ENCODE measurements at places on chromosomes 2 and 18.

DNA sequence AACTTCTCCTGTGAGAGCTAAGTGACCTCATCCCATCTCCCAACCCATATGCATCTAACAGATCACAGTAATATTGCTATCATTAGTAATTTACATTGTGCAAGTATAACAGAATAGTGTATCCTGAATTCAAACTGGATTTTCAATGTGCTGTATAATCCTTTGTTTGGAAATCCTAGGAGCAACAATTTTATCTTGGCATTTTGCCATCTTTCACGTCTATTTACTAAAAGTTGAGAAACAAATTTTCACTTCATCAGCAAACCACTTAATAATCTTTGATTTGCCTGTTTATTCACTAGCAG is 3.8 kb downstream of the HNRNPLL start:
- no peak for DNase-seq

- no peak for DNase-seq
Observed at GRCh38 chr2:227474410-227474809, 2.5 kb downstream of the AGFG1 start.

DNA sequence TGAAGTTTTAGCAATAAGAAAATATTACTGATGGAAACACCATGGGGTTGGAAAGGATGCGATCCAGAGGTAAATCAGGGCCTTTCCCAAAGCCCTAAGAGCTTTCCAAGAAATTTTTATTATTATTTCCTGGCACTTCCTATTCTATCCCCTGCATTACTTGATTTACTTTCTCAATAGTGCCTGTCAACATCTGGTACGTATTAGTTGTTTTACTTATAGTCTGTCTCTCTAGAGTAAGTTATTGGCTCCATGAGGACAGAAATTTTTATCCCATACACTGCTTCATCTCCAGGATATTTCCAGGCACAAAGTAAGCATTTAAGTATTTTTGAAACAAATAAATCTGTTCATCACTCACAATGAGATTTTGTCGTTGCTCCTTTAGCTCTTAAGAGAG is 18.1 kb downstream of the PPP4R1 start:
- DNase-seq, result no peak

DNA sequence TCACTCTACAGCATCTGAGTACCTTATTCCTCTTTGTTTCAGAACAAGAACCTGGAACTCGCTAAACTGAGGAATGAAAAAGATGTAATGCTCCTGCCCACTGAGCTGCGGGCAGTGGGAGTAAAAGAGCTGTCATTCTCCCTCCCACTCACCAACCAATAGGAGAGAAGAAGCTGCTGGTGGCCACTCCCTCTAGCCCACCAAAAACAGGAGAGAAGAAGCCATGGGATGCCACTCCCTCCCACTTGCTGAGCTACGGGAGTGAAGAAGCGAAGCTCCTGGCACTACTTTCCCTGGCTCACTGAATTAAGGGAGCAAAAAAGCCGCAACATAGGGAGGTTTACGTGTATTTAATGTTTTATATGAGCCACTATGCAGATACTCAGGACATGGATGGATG is 53.7 kb downstream of the RIT2 start:
- no peak for DNase-seq

DNA sequence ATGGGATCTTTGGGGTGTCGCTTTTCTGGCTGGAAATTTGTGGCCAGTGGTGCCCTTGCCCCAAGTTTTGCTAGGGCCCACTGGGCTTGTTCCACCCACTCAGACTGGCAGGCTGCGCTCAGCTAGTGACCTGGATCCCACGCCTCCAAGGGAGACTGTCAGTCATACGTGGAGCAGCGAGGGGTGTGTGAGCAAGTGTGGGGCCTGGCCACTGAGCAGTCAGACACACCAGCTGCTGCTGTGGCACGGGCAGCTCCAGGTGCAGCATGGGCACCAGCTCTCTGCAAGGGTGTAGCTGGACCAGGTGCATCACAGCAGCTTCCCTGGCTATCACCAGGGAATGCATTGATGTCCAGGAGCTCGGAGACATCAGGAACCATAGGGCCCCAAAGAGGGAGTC is 327.0 kb downstream of the NR4A2 start:
- DNase-seq, result no peak

DNA sequence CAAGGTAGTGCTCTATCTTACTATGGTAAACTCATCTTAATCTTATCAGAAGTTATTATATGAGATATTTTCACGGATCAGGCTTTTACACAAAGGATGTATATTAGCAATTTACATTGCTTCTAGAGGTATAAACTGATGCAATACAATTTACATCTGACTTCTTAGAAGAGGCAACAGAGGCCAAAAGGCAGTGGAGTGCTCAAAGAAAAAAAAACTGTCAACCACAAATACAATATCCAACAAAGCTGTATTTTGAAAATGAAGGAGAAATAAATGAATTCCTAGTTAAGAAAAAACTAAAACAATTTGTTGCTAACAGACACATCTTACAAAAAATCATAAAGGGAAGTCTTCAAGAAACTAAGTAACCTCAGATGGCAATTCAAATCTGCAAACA is 1031.5 kb upstream of the CNTNAP5 start:
- no peak for DNase-seq

- DNase-seq, result peak; percentile 20
Observed at GRCh38 chr18:79438898-79439627, 43.3 kb downstream of the NFATC1 start.

DNA sequence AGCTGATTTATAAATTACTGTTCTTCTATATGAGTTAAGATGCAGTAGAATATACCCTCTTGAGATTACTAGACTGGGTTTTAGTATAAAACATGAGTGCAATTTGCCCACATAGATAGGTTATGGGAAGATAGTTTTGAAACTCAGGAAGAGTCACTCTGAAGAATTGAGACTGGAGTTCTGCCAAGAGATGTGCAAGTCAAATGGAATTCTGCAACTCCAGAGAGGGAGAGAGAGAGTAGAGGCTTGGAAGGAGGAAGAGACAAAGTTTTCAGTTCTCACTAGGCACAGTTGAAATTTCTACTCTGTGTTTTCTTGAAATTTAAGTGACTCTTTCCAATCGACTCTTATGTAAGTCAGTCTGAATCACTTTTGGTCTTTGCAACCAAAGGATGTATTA is 878.8 kb downstream of the TSN start:
- peak; percentile 24 for DNase-seq

- no peak for DNase-seq
Observed at GRCh38 chr2:48601349-48601748, 16.3 kb upstream of the GTF2A1L start.

- DNase-seq, result no peak
Observed at GRCh38 chr2:224517963-224518362, 67.2 kb downstream of the CUL3 start.

- no peak for DNase-seq
Observed at GRCh38 chr18:79926715-79927606, 24.5 kb downstream of the SLC66A2 start.

DNA sequence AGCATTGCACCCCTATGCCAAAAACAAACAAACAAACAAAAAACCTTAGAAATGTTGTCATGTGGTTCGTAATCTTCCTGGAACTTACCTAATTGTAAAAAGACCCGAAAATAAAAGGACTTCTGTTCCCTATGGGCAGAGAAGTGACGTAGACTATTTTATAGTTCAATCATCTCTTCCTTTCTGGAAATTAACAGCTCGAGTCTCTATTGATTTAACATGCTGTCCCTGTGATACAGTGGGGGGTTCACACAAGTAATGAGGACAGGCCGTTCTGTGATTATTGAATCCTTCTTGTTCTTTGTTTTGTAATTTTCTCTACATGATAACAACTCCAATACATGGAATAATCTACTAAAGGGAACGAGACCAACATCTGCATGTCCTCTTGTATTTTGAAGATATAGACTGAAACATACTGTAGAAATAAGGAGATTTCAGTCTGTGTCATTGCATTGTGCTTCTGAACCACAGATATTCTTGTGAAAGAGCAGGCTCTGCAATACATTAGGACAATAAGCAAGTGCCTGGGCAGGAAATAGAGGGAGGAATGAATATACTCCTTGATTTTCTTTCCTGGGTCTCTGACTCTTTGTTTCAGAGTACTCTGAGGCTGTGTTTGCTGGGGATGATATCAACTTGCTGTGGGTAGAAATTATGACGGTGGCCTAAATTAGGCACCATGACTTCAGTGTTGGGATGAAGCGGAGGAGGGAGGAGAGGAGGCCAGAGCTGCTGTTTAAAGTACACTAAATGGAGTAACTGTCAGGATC is 65.7 kb upstream of the PPM1B start:
- DNase-seq, result no peak

DNA sequence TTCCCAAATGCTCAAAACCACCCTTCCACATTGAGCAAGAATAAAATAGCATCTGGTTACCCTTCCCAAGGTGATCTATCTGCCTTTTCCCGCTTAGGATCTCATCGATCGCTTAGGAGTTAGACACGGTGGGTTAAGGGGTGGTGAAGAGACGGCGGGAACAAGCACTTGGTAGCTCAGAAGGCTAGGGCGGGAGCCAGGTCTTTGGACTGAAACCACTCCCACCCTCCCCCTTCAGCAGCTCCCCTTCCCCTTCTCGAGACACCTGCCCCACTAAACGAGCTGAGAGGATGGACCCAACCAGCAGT is 513 bp downstream of the THOC1 start:
- no peak for DNase-seq

DNA sequence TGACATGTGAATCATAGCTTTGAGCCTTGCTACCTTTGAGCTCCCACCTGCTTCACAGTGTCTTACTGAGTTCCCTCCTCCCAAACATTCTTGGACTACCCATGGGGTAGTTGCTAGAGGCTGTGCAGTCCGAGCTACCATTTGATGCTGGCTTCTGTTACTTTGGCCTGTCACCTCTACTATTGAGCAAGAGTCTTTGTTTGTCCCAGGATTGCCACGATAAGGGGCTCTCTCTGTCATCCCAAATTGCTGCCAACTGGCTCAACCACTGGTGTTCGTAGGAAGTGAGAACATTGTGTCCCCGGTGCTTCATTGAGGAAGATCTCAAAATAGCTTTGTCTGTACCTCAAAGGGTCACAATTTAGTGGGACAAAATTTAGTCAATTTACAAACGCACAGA is 59.1 kb upstream of the PAX8 start:
- no peak for DNase-seq

DNA sequence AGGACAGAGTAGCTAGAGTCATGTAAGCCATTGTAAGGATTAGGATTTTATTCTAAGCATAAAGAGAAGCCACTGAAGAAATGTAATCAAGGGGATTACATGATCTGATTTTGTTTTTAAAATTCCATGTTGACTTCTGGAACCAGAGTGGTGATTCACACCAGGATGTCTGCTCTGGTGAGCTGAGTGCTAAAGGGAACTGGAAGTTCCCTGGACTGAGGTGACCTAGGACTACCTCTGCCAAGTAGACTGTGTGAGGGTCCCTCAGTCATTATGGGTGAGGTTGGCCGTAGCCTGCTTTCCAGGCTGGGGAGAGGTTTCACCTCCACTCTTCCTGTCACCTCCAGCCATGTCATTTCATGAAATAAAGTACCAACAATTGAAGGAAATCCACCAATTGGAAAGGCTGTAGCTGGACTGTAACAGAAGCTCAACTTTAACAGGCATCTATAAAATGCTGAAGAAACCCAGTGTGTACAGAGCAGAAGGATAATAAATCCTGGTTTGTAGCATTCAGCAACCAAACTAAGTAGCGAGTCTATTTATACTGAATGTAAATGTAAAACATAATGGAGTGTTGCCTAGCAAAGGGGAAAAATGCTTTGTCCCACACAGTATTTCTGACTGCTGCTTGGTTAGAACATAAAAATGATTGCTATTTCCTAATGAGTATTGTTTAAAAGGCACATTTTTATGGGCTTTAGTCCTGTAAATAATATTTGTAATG is 507.4 kb upstream of the PKDCC start:
- DNase-seq, result no peak

DNA sequence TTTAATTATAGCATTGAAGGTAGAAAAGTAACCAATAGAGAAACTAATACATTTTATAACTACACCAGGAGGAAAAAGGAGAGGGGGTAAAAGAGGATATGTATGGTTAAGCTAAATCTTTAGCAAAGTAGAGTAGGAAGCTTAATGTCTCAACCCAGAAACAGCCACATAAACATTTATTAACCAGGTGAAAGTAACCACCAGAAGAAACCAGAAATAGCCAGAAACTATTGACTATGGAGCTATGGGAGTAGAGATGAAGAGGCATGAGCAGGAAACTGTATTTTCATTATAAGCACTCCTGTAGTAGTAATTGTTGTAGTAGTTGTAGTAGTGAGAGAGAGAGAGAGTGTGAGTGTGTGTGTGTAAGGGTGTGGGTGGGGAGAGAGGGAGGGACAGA is 617.5 kb upstream of the CHAC2 start:
- DNase-seq, result no peak

DNA sequence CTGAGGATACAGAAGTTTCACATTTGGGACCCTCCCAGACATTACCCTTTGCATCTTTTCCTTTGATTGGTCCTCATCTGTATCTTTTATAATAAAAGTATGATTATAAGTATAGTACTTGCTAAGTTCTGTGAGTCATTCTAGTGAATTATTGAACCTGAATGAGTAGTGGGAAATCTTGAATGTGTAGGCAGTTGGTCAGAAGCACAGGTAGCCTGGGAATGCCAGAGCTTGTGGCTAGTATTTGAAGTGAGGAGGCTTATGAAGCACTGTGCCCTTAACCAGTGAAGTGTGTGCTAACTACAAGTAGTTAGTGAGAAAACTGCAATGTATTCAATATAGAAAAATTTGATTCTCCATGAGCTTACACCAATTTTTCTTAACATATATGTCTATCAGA is 257.6 kb downstream of the GRB14 start:
- DNase-seq, result no peak

GRCh38 chr2:166091439-166091838 is 36.4 kb downstream of the SCN1A start:
- DNase-seq, result no peak

DNA sequence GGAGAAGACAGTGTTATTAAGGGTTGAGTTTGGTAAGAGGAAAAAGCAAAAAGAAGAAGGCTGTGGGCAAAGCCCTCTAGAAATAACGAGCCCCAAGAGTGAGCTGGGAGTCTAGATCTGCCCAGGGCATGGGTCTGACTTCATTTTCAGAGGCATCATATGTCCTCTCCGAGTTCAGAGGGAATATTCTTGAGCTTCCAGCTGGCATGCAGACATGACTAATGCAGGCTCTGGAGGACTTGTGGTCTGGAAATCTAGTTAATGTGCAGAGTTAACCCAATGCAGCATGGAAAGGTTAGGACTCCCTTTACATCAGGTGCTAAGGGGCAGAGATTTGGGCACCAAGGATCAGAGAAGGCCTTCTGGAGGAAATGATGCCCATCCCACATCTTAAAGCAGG is 7.3 kb downstream of the ACMSD start:
- DNase-seq, result no peak

DNA sequence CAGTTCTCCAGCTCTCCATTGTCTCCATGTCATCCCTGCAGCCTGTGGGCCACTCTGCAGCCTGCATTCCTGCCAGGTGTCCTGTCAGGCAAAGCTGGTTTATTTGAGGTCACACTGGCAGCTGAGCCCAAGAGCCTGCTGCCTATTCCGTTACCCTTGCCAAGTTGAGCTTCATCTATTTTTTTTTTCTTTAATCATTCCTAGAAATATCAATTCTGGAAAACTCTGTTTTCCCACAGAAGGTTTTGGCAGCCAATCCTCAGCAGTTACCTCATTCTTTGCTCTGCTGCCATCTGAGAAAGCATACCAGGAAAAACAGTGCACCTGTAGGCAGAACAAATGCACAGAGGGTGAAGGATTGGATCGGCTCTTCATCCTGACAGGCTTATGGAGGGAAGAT is 411.0 kb upstream of the ACVR2A start:
- no peak for DNase-seq

All from AG09319 (cell line).